Motor neuron (in vitro differentiated cells): ENCODE measurements at places on chromosomes 12 and 14.

DNA sequence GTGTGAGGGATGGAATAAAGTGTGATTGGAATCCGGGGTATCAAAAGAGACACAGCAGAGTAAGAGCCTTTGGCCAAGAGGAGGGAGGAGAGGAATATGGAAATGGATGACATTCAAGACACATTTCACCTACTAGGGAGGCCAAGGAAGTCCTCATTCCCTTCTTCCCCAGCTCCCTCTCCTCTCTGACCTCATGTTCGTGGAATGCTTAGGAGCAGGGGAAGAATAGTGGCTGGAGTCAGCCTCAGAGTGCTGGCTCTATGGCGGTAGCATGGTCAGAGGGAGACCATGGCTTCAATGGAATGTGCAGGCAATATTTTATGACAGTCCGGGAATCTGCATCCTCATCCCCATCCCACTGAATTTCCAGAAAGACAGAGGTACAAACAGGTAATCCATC lies 196.6 kb downstream of the EGLN3 start:
- ATAC-seq = no peak

DNA sequence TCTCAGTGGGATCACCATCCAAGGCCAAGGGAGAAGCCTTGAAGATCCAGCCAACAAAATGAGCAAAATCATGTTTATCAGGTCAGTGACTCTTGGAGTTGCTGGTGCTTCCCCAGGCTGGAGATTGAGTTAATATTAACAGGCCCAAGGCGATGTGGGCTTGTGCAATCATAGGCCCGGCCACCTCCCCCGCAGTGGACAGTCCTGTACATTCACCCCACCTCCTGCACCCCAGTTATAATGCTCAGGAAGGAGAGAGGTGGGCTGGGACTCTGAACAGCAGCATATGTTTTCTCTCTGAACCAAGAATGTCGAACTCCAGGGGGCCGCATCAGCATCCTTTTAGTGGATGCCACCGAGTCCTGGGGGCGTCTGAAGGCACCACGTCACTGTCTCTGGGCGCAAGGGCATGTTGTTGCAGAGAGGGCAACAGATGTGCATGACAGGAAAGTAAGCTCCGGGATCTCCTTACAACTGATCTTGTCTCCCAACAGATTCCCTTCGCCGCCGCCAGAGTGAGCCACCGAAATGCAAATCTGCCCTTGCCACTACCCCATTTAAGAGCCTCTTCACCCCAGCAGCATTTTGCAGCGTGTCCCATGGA lies 32.2 kb upstream of the SERPINA6 start:
- peak; percentile 63 for ATAC-seq

- no peak for ATAC-seq
These were observed 14.3 kb upstream of the GTF2A1 start for GRCh38 chr14:81235096-81235495.

DNA sequence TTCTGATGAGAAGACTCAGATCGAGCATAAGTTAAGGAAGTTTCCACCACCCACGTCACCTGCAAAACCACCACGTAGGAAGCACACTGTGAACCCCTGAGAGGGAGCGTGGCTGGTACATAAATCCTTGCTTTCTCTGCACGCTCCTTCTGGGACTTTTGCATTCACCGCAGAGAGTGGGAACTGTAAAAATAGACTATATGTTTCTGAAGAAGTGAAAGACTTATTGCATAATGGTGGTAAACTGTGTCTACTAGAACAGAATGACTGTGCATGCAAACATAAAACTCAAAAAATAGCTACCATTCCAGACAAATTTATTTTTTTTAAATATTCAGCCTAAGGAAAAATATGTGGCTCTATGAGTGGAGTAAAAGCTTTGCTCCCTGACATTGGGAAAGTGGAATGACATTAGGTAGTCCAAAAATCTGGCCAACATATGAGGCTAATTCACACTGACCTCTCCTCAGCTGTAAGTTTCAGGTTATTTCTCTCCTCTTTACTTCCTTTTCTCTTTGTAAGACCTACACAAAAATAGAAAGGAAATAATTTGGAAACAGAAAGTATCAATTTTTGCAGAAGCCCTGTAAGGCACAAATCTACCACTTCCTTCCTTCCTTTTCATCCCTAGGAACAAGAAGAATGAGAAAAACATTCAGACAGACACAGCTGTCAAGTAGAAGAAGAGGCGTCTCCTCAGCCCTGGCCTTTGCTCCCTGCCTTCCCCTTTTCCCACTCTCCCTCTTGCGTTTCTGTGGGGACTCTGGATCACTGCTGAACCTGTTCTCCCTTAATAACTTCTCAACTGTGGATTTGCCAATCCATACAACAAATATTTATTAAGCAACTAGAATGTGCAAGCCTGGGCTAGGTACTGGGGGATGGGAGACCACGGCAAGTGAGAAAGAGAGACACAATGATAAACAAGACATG lies 264.3 kb upstream of the FOXN3 start:
- ATAC-seq = no peak

DNA sequence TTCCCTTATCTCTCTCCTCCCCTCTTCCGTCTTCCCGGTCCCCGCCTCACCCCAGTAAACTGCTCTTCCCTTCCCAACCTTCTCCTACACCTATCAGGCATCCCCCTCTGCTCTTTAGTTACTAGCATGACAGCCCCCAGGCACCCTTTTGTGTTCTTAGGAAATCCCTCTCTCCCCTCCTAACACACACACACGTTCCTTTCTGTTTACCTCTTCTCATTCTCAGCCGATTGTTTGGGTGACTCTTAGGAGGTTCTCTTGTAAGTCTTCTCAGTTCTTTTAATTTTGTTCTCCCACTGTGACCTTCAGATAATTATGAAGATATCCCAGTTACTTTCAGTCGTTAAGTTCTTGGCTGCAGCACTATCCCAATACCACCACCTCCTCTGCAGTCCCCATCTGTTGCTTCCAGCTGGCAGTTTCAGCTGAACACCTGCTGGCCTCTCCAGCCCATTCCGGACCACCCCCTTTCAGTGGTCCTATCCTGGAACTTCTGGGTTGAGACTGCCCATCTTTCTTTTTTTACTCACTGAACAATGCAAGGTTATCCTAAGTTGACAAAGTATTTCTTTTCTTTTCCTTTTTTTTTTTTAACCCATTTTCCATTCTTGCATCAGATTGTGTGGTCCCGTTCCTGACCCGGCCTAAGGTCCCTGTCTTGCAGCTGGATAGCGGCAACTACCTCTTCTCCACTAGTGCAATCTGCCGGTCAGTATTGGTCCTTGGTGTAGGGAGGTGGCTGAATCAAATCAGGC lies 711 bp downstream of the MARS1 start:
- ATAC-seq = no peak

DNA sequence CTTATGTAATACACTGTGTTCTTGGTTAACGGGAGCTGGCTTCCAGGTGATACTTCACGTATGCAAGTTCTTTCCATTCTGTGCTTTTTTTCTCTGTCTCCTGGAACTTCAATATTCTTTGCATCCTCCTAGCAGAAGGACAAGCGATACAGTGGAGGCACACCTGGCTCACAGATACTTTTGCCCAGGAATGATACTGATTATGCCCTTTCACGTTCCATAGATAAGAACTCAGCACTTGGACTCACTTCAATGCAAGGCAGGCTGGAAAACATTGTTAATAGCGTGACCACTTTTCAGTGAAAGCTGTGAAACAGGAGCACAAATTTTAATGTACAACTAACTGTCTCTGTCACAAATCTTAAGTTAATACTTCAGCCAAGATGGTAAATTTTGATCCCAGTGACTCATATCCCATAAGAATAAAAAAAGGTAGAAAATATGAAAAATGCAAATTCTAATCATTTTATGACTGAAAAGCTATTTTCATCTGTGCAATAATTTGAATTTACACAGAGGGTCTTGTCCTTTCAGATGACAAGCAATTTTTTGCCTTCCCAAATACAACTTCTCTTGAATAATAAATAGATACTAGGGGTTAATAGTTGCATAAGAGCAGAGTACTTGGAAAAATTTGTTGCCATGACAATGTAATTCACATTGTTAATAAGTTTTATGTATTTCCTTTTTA lies 919.0 kb downstream of the GALC start:
- ATAC-seq = no peak

DNA sequence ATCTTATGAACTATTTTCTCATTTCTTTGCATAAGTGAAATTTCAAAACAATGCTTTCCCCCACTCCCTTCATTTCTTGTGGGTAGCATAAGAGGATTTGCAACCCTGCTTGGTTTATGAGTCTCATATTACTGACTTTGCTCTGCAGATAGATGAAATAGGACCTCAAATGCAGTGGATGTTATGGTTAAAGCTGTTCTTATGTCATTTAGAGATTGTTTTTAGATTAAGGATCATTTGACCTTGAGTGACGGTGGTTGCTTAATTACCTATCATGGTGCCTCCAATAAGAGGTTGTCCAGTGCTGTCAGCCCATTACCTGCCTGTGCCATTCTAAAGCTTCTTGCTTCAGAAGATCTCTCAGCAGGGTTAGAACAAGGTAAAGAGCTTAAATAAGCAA lies 351.4 kb upstream of the ATP2B1 start:
- no peak for ATAC-seq

DNA sequence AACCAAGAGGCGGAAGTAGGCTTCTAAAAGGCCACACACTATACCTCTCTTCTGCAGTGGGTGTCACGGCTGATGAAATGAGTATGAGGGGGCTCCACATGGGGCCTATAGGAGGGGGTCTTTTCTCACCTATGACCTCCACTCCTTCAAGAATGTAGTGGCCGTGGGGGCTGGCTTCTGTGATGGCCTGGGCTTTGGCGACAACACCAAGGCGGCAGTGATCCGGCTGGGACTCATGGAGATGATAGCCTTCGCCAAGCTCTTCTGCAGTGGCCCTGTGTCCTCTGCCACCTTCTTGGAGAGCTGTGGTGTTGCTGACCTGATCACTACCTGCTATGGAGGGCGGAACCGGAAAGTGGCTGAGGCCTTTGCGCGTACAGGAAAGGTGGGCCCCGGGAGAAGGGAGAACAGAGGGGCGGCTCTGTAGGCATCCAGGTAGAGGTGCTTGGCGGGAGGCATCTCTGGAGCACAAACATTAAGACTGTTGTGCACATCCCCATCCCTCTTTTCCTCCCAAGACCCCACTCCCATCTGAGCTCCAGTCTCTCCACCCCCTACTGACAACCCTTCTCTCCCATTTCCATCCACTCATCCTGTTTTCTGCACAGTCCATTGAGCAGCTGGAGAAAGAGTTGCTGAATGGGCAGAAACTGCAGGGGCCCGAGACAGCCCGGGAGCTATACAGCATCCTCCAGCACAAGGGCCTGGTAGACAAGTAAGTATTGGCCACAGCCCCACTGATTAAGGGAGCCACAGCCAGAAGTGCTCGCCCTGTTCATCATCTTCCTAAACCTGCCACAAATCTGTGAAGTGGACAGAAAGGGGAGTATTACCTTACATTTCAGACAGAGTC lies 3.8 kb downstream of the GPD1 start:
- ATAC-seq = no peak

DNA sequence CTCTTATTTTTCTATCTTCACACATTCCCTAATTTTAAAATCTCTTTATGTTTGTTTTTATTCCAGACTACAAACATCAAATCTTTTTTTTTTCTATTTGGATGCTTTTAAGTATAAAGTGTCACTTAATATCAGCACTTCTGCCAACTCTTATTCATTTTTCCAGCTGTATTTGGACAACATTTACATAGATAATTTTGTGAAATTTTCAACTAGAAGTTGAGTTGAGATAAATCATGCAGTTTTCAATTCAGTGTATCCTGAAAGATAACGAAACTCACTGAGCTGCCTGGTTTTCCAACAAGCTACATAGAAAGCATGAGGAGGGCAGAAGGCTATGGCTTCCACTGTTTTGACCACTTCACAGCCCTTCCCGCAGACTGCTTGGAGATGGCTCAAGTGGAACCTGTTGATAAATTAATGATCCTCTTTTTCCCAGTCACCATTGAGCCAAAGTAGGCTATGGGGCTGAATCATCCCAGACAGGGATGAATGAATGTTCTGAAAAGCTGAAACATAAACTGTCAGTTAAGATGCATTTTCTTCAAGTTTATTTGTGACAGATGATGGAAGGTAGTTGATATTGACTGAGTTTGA lies 213.9 kb downstream of the RAD51B start:
- ATAC-seq = no peak

DNA sequence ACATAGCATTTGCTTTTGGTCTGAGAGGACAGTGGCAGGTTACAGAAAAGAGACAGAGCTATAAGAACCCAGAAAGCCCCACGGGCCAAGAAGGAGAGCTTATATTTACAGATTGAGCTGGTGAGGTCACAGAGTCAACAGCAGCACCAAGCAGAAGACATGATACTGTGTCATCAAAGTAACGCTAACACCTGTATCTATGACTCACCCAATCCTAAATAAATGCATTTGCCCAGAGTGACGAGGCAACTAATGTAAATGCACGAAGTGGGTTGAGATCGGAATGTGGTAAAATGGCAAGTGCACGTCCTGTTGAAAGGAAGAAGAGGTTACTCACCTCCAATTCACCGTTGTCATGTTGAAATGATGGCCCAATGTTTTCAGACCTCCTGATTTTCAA lies 6.7 kb upstream of the CD163L1 start:
- no peak for ATAC-seq

DNA sequence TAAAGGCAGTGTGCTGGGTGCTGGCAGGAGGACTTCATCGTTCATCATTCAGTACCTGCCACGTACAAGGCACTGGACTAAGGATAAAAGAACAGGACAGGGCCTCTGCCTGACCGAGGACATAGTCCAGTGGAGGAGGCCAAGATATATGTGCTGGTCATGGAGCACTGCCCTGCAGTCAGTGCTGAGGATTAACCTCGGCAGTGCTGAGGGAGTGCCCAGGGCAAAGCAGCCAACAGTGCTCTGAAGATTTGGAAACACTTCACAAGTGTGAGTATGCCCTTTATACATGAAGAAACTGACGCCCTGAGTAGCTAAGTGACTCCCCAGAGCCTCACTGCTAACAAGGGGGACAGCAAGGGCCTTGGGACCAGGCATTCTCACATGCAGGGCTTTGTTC lies 71.4 kb upstream of the RFX4 start:
- ATAC-seq = no peak

DNA sequence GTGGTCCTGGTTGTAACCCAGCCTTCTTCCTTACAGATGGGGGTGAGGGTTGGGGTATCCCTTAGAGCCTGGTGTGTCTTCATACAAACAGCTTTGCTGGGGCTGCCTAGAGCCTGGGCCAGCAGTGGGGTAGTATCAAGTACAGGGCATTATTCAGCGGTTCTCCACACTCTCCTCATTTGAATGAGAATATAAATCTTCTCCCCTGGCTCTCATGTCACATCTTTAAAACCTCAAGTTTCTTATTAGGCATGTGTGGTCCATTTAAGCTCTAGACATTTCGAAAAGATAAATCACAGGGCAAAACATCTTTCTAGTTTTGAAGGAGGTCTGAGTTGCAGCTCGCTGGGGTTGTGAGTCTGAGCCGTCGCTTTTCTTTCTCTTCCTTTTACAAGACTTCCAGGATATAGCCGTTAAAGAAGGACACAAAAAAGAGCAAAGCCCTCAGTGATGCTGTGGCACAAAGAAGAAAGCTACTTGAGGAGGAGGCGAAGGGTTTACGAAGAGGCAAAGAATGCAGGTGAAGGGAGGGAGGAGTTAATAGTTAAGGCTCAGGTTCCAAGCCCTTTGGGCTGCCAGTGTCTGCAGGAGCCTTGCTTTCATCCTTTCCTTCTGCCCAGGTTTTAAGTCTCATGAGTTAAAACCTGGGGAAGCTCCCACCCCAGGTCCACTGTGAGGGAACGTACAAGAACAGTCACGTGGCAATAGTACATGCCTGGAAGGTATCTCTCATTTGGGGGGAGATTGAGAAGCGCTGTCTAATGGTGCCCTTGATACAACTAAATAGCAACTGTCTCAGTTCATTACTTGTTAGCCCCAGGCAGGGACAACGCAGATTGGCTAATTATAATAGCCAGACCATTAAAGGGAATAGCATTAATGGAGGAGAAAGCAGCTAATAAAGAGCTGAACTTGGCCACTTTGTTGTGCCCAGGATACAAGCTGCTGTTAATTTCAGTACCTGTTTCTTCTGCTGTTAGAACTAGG lies 94.2 kb downstream of the ETV6 start:
- ATAC-seq = peak; percentile 81

- peak; percentile 95 for ATAC-seq
These were observed 42.8 kb downstream of the STXBP6 start for GRCh38 chr14:25006961-25007795.
